ENCODE measurements at places on chromosomes 3 and 15.

- DNase-seq, result no peak
Observed at GRCh38 chr15:80662757-80663553, 32.2 kb upstream of the ABHD17C start.

GRCh38 chr15:58465866-58466517 lies 34.2 kb downstream of the LIPC start:
- DNase-seq, result no peak

- DNase-seq, result no peak
Observed at GRCh38 chr3:68891280-68891943, 40.9 kb downstream of the TAFA4 start.

GRCh38 chr3:4421121-4421520 lies 45.9 kb downstream of the SUMF1 start:
- DNase-seq, result no peak

DNA sequence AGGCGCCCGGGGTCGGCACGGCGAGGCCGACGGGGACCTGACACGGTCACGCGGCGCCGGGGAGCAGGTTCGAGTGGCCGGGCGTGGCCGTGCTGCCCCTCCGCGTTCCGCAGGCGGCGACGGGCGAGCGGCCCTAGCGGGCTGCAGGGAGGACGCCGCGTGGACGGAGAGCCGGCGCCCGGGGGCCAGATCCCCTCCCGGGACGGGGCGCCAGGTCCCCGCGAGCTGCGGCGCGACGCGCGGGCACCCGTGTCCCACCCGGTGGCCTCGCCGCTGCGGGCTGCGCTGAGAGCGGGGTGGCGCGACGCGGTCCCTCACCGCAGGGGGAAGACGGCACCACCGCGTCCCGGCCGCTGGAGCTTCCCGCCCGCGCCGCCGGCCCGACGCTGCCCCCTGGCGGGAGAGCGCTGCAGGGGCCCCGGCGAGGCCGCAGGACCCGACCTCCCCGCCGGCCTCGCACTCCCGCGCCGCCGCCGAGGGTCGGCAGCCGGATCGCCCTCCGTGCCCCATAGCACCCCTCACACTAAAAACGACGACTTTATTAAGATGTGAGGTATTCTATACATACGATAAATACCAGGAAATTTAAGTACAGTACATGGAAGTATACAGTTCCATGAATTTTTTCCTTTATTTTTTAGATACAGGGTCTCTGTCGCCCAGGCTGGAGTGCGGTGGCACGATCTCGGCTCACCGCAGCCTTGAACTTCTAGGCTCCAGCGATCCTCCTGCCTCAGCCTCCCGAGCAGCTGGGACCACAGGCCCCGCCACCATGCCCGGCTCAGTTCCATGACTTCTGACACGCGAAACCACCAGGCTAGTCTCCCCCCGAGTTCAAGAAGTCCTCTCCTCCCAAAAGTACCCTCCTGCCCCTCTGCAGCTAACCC lies 1.3 kb upstream of the PIGZ start:
- DNase-seq, result peak; percentile 87

GRCh38 chr15:62803856-62804400 lies 238.6 kb upstream of the TPM1 start:
- no peak for DNase-seq

DNA sequence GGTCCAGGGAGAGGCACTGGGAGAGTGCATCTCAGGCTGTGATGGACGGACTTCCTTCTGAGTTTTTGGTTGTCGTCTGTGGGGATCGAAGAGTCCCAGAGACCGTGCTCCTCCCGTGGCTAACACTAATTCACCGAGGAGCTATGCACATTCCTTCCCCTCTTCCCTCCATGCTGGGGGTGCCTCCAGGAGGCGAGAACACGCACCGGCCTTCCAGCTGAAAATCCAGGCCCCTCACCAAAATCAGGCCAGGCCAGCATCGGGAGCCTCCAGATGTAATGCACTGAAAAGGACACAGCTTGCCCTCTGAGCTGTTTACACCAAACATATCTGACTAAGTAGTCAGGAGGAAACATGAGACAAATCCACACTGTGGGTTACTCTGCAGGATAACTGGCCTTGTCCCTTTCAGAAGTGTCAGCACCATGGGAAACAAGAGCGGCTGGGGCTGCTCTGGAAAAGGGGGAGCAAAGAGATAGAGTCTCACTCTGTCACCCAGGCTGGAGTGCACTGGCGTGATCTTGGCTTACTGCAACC lies 5.5 kb downstream of the RNU5B-1 start:
- DNase-seq, result peak; percentile 53

GRCh38 chr3:53044371-53044710 lies 1.5 kb downstream of the SFMBT1 start:
- no peak for DNase-seq

DNA sequence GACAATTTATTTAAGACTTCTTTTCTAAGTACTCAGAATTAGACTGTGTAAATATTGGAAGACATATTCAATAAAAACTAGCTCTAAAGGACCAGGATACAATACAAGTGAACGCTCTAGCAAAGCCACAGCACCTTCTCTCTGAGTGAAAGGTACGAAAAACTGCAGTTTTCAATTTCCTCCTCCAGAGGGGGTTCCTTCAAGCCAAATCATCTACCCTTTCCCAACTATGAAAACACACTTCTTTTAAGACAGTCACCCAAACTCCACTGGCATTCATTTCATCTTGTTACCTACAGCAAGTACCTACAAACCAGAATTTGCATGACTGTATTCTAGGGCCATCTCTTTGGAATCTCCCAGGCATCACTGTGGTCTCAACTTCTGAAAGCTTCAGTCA lies 165.8 kb downstream of the ERC2 start:
- no peak for DNase-seq

DNA sequence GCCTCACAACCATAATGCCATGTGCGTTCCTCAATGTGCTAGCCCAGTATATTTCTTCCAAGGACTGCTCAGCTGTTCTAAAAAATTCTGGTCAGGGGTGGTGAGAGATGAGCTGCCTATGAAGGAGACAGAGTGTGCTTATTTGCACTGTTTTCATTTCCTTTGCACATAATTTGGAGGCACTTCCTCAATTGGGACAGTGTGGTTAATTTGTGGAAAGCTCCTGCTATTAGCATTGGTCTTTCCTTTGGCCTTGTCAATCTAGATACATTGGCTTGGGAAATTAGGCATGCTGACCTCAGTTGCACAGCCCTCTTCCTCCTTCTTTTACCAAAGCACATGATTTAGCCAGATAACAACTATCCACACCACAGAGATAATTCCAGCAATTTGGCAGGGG lies 9.4 kb downstream of the FAM81A start:
- DNase-seq, result no peak

GRCh38 chr15:68599560-68600071 lies 20.8 kb downstream of the CORO2B start:
- peak; percentile 63 for DNase-seq

DNA sequence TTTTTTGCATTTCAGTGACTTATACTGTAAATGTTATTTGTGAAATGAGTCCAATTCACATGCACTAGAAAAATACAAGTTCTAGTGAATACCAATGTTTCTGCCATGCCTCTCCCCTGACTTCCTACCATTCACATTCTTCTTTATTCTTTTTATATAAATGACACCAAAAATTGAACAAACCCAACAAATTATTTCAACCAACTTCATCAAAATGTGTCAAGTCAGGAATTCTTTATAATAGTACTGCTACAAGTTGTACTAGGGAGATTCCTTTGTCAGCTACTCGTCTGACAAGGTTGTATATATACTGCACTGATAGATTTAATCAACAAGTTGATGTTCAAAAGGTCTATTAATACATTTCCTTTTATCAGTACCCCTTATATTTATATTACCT lies 3.0 kb downstream of the TBL1XR1 start:
- DNase-seq, result no peak

DNA sequence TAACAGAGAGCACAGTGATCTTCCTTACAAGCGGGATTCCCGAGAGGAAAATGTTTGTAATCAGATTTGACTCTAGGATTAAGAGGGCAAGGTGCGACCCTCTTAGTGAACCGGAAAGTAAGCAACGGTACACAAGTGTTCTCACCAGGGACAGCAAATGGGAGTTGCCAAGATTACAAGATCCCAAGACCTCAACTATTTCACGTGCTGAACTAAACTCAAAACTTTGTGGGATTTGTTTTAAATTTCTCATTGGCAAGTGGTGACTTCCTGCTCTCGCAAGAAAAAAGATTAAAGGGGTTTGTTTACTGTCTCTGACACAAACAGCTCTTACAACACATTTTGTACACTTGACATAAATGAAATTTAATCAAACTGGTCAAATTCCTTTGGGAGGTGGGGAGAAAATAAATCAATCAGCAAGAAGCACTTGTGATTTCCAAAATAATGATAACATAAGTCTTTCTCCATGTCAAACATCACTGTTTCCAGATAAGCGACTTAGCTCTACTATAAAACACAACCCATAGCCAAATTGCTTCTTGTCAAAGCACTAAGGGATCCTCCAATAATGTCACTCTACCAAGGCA lies 2.2 kb upstream of the PGPEP1L start:
- no peak for DNase-seq
